ENCODE measurements at places on chromosomes 13 and 19.

GRCh38 chr13:19672990-19673389, 39.5 kb downstream of the MPHOSPH8 start:
- no peak for DNase-seq

- DNase-seq = no peak
Measured at GRCh38 chr19:30097746-30098280, 155.8 kb downstream of the URI1 start.

DNA sequence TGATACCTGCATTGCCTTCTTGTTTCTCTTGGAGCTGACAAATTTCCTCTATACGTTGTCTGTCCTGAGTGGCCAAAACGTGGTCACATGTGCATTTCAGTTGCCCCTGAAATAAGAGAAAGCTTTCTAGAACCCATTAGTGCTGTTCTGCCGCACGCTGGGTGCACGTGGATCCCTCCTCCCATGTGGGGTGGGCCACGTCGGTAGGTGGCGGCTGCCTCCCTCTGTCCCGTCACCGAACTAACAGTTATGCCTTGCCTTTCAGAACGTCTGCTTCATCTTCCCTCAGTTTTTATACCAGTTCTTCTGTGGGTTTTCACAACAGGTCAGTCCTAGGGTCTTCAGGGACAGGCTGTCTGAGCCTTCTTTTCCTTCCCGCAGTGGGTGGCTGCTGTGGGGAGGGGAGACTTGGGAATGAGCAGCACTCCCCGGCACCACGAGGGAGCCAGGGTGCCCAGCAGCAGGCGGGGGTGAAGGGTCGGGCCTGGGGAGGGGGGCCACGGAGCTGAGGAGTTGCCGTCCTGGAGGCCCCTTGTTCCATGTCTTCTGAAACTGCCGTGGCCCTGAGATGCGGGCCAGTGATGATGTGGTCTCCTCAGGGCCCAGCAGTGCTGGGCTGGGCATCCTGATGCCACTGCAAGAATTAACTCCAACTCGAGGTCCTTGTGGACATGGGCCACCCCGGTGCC, 109.7 kb upstream of the MCF2L start:
- no peak for DNase-seq

- peak; percentile 78 for DNase-seq
Measured at GRCh38 chr13:50916701-50917184, 7.2 kb downstream of the RNASEH2B start.

DNA sequence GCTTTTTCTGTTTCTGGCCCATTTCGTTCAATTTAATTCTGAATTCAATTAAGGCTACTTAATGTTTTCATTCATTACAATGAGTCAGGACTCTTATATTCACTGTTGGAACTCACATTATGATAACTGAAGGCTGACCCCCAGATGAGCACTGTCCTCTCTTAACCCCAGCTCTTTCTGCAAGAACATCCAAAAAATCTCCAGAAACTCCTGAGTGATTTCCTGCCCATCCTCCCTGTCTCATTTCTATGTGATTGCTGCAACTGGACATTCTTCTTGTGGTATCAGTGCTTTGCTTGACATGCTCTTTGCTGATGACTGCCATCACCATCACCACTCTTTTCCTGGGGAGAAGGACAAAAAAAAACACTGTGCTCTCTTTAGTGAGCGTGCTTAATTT, 240.3 kb downstream of the SPRY2 start:
- no peak for DNase-seq

DNA sequence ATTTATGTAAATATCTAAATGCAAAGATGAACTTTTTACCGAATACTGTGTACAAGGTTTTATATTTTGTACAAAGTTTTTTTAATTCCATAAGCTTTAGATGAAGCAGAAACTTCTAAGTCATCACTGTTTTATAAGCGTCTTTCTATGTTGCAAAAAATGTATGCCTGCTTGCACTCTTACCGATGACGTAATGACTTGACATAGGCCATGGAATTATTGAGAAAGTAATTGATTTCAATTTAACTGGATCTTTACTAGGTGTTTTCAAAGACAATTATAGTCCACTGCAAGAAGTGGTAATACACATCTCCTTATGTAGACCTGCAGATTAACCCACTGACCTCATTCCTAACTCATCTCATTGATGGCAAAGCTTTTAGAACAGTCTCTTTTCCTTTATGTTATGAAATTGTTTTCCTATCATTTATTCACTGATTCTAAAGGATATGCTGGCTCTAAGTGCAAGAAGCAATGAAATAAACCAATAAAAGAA, 10.4 kb downstream of the DACH1 start:
- no peak for DNase-seq

GRCh38 chr19:45099467-45100191, 6.7 kb downstream of the PPP1R37 start:
- DNase-seq = no peak

DNA sequence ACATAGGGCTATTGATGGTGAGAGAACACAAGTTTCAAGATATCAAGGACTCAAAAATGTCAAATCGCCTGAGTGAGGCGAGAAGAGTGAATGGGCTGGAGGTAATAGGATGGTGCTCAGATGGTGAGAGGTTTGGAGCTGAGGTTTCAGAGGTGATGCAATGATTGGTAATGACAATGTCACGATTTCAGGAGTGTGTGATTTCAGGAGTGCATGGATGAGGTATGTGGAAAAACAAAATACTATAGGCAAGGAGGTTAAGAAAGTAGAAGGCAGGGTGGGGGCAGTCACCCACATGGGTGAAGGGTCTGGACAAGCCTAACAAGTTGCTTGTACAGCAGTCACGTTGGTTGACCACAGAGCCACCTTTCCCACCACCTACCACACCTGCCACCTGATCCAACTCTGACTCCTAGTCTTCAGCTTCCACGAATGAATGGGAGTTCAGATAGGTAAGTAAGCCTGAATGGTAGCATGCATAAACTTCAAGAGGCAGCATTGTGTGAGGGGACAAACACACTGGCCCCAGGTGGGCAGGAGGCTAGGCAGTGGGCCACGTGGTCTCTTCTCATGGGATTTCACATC, 71.5 kb downstream of the RUBCNL start:
- no peak for DNase-seq
